Stimulated activated CD8-positive, alpha-beta memory T cell treated with anti-CD3 and anti-CD28 coated beads, Interleukin-2, amount 100 ng/mL, for 1 hour (primary cell): ENCODE measurements at places on chromosomes 3 and 15.

GRCh38 chr3:88003115-88003755 lies 55.6 kb downstream of the CGGBP1 start:
- DNase-seq, result no peak

DNA sequence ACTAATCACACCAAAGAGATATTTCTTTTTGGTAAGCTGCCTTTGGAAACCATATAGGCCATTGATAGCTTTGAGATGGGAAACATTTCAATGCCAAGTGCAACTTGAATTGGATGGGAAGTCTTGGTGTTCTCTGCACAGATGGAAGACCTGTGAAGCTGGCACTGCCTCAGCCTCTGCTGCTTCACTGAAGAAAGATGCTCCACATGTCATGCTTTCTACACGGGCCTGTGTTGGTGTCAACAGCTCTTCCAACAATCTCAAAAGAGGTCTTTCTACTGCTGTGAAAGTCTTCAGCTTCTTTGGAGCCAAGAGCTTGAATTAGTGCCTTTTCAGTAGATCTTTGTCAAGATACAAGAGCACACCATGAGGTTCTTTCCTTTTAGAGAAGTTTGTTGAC lies 169.0 kb downstream of the SPATA16 start:
- no peak for DNase-seq

DNA sequence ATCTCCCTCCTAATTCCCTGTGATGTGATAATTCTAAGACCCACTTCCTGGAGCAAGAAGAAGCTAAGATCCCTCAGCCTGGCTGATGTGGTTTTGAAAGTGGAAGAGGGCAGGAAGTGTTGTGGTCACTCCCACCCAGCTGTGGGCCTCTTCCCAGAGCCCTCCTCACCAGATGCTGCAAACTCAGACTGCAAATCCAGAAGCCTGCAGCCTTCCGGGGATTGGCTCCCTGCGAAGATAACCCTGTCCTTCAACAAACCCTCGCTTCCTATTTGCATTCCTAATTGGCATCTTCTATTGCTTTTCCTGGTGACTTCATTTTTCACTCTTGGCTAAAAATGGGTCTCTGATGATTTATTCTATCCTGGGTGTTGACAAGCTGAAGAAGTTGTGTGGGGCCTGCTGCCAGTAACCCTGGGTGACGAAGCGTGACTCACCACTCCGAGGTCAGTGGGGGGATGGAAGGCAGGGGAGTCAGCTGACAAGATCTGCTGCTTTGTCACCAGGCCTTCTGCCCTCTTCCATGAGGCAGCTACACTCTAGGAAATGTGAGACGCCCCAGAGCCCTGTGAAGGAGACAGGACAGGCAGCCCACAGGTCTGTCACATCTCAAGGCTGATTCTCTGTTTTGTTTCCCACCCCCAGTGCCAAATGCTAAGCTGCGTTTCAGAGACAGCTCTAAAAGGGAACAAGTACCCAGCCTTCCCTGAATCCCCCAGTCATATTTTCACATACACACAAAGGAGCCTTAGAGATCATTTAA lies 99.7 kb upstream of the LIPC start:
- peak; percentile 63 for DNase-seq

DNA sequence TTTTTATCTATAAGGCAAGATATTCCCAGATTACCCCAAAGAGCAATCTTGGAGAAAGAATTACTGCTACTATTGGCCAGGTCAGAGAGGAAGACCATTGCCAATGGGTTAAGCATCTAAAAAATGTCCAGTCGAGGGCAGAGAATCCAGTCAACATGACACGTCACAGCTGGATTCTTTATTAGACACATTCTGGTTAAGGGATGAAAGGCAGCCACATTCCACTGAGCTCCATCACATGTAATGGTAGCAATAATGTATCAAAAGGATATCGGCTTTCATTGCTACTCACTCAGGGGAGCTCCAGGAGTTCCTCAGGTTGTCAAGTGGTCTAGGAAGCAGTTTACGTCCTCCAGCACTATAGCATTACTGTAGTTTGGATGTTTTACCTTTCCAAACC lies 421.1 kb downstream of the PLOD2 start:
- DNase-seq, result no peak

GRCh38 chr3:110456438-110457138 lies 615.0 kb upstream of the NECTIN3 start:
- no peak for DNase-seq

DNA sequence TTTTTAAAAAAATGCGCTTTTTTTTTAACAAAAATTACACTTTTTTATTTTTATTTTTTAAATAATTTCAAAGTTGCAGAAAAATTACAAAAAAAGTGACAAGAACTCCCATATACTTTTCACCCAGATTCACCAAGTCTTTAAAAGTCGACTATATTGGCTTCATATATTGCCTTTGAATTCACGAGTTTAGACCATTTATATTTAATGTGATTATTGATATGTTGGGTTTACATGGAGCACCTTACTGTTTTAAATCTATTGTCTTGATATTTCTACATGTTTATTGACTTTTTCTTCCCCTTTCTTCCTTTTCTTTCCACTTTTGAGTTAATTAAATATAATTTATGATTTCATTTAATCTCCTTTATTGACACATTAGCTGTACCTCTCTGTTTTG lies 127.2 kb downstream of the OPA1 start:
- DNase-seq, result no peak

DNA sequence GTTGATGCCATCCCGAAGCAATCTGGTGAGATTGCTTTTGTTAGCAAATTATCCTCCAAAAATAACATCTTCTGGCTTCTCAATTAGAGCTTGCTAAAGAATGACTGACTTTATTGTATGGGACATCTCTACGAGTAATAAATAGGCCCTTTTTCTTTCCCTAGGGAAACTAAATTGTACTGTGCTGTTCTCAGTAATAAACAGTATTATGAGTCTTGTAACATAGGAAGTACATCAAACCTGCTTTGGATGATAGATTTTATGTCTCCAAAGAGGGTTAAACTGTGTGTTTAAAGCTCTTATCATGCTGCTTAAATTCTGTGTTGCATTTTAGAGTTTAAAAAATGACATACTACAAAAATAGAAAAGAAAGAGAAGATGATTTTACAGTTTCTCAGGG lies 153.4 kb upstream of the THRB start:
- DNase-seq, result no peak

GRCh38 chr15:32878342-32878741 lies 160.5 kb downstream of the GREM1 start:
- no peak for DNase-seq

DNA sequence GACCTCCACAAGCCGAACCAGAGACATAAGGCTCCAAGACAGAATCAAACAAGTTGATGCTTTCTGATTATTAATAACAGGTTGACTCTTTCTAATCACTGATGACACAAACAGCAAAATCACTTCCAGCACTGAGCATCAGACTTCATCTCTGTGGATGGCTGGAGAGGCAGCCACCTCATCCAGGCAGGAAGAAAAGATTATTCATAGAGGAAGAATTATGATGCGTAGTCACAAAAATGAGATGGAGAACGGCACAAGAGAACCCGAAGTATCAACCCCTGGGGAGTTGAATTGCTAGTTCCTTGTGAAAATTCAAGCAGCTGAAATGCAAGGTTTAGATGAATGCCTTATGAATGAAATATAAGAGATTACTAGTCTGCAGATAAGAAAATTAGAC lies 49.9 kb upstream of the LMCD1 start:
- DNase-seq, result no peak

DNA sequence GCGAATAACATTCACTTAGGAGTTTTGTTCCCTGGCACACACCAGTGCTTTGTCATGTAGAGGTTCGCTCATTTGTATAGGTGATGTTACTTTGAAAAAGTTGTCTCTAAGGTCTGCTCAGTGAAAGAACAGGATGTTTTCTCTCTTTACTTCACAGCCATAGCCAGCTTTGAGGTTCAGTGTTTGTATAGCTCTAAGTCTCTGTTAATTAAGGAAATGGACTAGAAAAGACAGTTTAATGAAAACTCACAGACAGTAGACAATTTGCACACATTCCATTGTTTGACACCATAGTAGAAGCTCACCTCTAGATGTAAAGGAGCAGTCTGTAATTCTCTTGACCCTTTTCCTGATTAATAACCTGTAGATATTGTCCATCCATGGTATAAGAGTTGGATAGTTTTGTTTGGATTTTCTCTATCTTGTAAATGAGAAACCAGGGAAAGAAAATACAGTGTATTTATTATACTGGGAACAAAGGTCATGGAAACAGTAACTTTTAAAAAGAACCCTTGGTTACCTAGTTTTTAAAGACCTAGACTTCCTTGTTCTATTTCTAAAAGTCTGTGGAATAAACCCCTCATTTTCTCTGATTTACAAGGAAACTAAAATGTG lies 50.4 kb downstream of the PDE8A start:
- DNase-seq, result no peak

- DNase-seq, result no peak
These were observed 39.7 kb upstream of the TM4SF1 start for GRCh38 chr3:149417174-149417573.

DNA sequence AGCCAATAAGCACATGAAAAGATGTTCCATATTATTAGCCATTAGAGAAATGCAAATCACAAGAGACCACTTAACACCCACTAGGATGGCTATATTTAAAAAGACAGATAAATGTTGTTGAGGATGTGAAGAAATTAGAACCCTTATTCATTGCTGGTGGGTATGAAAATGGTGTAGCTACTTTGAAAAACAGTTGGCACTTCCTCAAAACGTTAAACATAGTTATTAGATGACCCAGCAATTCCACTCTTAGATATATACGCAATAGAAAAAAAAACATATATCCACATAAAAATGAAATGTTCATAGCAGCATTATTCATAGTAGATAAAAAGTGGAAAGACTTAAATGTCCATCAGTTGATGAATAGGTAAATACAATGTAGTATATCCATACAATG lies 47.1 kb upstream of the TERB2 start:
- DNase-seq, result no peak

DNA sequence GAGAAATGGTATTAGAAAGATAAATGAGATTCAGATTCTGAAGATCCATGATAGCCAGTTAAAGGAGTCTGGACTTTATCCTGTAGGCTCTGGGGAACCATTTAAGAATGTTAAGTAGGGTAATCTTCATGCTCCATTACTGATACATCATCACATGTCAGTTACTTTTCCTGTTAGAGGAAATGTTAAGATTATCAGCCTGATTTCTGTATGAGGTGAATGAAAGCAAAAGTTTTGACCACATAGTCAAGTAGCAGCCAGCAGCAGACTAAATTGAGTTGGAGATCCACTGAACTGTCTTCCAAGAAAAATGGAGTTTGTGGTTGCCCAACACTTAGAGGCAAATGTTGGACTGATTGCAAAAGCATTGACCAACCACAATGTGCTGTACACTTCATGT lies 4.7 kb upstream of the COPB2 start:
- no peak for DNase-seq
